ENCODE measurements at places on chromosomes 16 and 17. TPM values are rescaled to one million over a fixed set of nuclear protein-coding genes. Genes with fewer than 3 reads are reported as not detected.

NTN1 gene
- 0.57 TPM for total RNA-seq

RASD1 gene
- 4.9 TPM for total RNA-seq

MEOX1 gene
- total RNA-seq = not detected

CTRL gene
- total RNA-seq = 1.9 TPM

PRR35 gene
- total RNA-seq = 0.24 TPM

PABPN1L gene
- not detected for total RNA-seq

ADAMTS18 gene
- 0.02 TPM for total RNA-seq

CNGB1 gene
- total RNA-seq = 0.08 TPM

NXPH3 gene
- total RNA-seq = 1.5 TPM

FSCN2 gene
- total RNA-seq = 1.6 TPM

NOXO1 gene
- 0.08 TPM for total RNA-seq

TBX6 gene
- total RNA-seq = 0.31 TPM

Data from A549 treated with AZD2906 at 1 μM for 4 hours (cell line).